ENCODE measurements at places on chromosomes 4 and X.

GRCh38 chrX:124098089-124098488, 136.6 kb downstream of the STAG2 start:
- DNase-seq, result peak; percentile 20

DNA sequence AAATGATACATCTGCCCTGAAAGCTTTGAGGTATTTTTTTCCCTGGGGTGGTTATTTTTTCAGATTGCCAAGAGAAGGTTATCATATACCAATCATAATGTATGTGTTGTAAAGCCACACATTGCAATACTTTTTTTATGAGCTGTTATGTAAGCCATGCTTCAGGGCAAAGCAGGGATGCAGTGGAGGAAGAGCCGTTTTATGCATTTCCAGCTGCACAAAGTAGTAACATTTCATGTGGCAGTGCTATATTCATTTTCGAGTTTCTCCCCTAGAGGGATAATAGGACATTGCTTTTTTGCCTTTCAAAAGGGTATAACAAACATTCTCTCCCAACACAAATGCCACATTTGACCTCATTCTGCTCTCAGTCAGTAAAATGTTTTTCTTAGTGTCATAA, 68.5 kb downstream of the GALNT7 start:
- no peak for DNase-seq

GRCh38 chrX:56429581-56429980, 133.8 kb upstream of the UBQLN2 start:
- no peak for DNase-seq

DNA sequence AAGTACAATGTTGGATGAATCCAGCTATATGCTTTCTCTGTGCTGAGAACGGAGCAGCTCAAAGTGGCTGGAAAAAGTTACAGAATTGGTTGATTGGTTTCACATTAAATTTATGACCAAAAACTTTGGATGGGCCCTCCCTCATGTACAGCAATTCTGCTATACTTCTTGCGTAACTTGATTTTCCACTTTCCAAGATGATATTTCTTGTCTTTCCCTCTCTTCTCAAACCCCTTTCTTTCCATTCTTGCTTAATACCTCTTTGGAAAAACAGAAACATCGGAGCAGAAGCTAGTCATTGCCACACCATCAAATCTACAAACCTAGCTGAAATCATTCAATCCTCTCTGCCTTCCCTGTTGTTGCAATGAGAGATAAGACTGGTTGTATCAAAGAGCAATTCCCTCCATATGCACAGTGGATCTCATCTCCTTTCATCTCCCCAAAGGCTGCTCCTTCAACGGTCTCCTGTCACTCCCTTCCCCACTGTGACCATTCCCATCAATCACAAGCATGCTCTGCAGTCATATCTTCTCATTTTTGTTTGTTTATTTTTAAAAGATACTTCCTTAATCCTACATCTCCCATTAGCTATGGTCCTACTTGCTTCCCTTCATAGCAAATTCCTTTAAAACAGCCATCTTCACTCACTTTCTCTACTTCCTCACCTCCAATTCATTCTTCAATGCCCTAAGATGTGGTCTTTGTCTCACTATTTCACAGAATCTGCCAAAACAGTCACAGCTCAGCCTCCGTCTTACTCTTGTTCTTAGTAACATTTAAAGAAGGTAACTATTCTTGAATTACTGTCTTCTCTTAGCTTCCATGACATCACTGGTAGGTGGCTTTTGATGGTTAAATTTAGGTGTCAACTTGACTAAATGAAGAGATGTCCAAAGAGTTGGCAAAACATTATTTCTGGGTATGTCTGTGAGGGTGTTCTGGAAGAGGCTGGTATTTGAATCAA, 145.5 kb downstream of the FAM13A start:
- no peak for DNase-seq

- DNase-seq, result no peak
These were observed 85.1 kb upstream of the UCP1 start for GRCh38 chr4:140653718-140654494.

DNA sequence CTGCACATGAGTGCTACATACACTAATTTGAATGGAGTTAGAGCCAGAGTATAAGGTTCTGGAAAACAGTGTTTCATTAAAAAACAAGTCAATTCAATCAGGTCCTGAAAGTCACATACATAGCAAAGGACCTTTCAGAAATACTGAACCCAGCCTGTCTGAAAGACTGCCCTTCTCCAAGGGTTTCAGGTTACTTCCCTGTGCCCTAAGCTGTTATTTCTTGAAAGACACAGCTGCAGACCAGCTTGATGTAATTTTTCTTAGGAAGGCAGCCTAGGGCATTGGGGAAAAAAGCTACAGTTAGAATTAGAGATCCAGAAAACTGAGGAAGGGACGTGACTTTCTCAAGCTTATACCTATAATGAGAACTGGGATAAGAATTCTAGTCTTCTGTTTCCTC, 155.9 kb upstream of the MAOA start:
- no peak for DNase-seq

- no peak for DNase-seq
These were observed 29.5 kb upstream of the TAPT1 start for GRCh38 chr4:16255730-16256129.

DNA sequence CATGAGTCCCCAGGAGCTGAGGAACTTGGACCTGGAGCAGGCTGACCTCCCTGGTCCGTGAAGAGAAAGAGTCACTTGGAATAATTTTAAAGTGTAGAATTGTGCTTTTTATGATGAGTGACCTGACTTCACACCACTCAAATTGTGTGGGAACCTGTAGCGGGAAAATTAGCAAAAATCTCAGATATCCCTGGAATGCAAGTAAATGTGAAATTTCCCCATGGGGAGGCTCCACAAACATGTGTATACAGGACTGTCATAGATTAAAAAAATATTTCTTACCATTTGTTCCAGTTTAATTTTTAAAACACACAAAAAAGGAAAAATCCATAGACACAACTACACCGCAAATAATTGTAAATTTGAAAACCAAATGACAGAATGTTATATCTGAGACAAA, 1079.6 kb upstream of the PABPC4L start:
- no peak for DNase-seq

- DNase-seq, result no peak
These were observed 123.3 kb upstream of the RAI2 start for GRCh38 chrX:17984415-17984814.

GRCh38 chr4:145075742-145076468, 22.1 kb downstream of the ANAPC10 start:
- DNase-seq, result no peak

DNA sequence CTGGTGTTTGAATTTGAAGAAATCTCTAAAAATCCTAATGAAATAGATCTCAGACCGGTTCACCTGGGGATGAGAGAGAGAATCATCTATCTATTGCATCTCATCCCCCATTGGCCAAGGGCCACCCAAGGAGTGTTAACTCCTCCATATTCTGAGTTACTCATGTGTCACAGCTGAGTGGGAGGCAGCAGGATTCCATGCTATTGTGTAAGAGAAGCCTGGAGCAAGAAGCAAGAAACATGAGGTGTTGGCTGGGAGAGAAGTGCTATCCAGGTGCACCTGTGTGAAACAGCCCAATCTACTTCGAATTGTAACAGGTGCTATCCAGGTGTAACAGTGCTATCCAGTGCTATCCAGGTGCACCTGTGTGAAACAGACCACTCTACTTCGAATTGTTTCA, 150.3 kb upstream of the MAOA start:
- no peak for DNase-seq

DNA sequence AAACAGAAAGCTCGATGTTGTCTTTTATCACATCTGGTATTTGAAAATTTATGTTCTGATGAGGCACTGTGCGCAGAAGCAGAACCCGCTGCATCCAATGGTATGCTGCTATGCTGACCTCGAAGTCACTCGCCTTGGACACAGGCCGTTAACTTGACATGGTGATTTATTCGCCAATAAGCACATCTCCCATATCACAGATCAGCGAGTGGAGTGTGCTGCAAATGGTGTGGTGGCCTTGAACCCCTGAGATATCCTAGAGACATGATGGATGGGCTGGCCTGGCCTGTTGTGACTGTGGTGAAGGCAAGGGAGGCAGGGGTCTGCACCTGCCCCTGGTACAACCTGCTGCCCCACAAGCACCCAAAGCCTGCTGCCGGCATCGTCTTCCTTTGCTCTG, 175.4 kb upstream of the FRG1 start:
- DNase-seq, result no peak

- no peak for DNase-seq
These were observed 1351.6 kb upstream of the PABPC4L start for GRCh38 chr4:135553213-135553612.

All from NCI-H1436 (cell line).